Activated B cell treated with CpG ODN at 0.5 μM for 24 hours (primary cell): ENCODE measurements at places on chromosomes 3 and 15. TPM values are rescaled to one million over a fixed set of nuclear protein-coding genes. Genes with fewer than 3 reads are reported as not detected.

GRCh38 chr15:24898715-24899272 is 56.0 kb upstream of the SNRPN start:
- no peak for DNase-seq

GRCh38 chr15:74523982-74524381 is 17.0 kb upstream of the ARID3B start:
- DNase-seq, result no peak

GRCh38 chr3:110849064-110849463 is 222.6 kb upstream of the NECTIN3 start:
- no peak for DNase-seq

DNA sequence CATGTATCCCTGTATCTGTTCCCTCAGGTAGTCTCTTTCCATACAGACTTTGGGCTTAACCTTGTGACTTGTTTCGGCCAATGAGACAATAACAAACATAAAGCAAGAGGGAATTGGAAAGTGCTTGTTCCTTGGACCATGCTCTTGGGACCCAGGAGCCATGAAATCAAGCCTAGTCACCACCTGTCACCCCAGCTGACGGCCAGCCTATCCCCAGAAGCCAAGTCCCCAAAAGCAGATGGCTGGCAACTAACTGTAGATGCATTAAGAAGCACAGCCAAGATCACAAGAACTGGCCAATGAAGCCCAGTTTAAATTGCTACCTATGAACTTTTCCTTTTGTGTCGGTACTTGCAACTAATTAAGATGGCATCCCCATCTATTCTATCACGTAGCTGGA is 822.0 kb downstream of the CADM2 start:
- no peak for DNase-seq

DNA sequence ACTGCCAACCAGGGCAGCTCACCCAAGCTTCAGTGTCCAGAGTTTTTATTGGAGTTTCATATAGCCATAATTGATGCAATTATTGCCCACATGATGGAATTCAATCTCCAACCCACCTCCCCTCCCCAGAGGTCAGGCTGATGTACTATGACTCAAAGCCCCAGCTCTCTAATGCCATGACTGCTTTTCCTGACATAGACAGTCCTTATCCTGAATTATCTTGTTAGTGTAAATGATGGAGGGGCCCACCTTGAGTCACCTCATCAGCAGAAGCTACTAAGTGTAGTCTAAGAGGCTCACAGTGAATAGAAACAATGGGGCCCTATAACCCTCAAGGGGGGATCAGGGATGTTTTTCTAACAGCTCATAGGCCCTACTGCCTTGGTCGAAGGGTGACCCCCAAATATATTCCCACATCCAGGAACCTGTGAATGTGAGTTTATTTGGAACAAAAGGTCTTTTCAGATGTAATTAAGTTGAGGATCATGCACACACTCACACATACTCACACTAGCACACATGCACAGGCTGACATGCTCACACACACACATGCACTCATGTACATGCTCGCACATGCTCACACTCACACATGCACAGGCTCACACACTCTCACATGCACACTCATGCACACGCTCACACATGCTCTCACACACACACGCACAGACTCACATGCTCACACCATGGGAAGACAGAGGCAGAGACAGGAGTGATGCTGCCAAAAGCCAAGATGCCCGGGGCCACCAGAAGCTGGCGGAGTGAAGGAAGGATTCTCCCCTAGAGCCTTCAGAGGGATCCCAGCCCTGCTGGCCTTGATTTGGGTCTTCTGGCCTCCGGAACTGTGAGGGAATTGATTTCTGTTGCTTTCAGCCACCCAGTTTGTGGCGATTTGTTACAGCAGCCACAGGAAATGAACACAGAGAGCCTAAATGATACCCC is 131.2 kb upstream of the SMAD3 start:
- no peak for DNase-seq

GRCh38 chr3:14244521-14245247 is 66.1 kb downstream of the LSM3 start:
- DNase-seq, result no peak

DNA sequence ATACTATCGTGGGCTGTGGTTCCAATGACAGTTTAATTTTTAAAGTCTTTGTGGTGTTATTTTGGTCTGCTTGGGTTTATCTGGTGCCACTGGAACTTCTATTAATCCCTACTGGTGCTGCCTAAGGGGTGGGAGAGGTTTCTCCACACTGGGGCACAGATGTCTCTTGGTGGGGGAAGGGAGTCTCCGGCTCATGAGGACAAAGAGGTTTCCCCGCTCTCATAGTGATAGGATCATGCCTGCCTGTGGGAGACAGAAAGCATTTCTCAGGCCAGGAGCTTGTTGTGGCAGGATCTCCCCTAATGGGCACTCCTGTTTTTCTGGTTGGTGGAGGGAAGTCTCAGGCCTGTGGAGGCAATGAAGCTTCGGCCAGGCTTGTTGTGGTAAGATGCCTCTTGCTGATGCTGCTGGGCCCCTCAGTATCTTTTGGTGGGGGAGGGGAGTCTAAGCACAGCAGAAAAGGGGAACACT is 84.3 kb upstream of the THRB start:
- DNase-seq, result no peak

THRB gene
- 0.31 and 0.86 TPM in 2 replicates for total RNA-seq

- DNase-seq, result no peak
Observed at GRCh38 chr15:69793781-69794451, 303.8 kb downstream of the TLE3 start.

ZMYND10 gene
- total RNA-seq, result 0.61 and 0.64 TPM in 2 replicates

DNA sequence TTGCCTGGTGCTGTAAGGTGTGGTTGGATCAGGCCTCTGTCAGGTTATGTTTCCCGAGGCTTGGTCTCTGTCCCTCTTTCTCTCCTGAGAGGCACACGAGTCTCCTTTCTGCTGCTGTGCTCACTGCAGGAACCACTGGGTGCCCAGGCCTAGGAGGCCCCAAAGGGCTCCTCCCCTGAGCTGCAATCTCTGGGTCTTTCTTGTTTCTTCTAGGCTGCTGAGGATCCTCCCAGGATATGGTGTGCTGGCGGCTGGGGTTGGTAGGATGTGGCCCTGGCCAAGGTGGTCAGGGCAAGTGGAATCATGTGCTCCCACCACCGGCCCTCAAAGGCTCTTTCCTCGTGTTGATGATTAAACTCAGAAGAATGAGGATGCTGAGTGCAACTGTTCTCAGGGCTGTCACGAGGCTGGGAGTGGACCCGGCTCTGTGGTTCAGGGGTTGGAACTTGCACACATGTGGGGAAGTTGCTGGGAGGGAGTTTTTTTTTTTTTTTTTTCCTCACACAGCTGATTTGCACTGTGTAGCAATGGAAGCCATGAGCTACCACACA is 43.6 kb upstream of the CTSH start:
- DNase-seq, result no peak

TIMP4 gene
- total RNA-seq, result not detected in 2 replicates

- DNase-seq, result no peak
Observed at GRCh38 chr3:9135930-9136525, 113.4 kb downstream of the SRGAP3 start.

PARP15 gene
- 162 and 213 TPM in 2 replicates for total RNA-seq

PLA1A gene
- total RNA-seq, result 0.56 and 1.1 TPM in 2 replicates

- no peak for DNase-seq
Observed at GRCh38 chr15:89641053-89641452, 14.2 kb downstream of the KIF7 start.

GOLGA6D gene
- total RNA-seq, result not detected in 2 replicates

DNA sequence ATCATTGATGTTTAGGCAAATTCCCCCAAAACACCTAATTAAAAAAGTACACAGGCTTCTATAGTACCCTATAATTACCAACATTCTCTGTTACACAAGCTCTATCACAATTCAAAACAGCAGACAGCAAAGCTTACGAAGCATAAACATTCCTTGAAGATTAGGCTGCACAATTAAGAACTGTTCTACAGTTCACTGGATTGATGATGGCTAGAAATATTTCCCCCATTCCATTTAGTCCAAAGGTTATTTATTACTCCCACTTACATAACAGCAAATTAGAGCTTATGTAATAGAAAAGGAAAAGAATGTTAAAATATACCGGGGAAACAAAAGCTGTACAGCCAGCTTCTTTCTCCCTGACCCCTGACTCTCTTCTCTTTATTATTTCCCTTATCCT is 49.3 kb downstream of the UACA start:
- no peak for DNase-seq

GOLGA8J gene
- 0.22 TPM in 1 of 2 replicates, not detected in the other for total RNA-seq

DNA sequence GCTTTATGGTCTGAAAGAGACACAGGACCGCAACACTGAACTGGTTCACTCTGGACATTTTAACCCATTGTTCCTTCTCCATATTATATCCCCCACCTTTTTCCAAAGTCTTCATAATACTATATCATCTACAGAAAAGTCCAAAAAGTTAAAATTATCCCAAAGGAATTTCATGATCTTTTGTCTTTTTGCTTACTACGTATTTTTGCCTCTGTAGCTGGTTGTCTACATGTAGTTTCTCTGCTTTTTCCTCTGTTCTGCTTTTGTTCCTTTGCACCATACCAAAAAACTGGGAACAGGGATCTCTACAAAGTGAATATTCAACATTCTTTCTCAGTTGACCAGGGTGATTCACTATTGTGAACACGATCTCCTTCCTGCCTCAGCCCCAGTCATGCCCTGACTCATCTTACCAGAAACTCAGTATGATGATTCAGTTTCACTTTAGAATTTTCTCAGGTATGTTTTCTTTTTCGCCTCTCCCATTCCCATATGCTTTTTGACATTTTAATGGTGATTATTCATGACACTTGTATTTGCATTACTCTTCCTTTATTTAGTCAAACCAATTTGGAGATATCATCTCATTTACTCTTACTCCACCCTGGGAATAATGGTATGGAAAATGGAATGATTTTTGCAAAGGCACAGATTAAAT is 14.5 kb downstream of the EMC4 start:
- no peak for DNase-seq

SLC30A4 gene
- total RNA-seq, result 3.7 and 3.9 TPM in 2 replicates

GRCh38 chr15:93861956-93862741 is 369.2 kb upstream of the MCTP2 start:
- DNase-seq, result no peak

LRRC34 gene
- total RNA-seq, result 4.2 and 5.7 TPM in 2 replicates

- no peak for DNase-seq
Observed at GRCh38 chr3:67288466-67289106, 290.5 kb downstream of the KBTBD8 start.

HYAL1 gene
- total RNA-seq, result 0.47 and 0.73 TPM in 2 replicates

DNA sequence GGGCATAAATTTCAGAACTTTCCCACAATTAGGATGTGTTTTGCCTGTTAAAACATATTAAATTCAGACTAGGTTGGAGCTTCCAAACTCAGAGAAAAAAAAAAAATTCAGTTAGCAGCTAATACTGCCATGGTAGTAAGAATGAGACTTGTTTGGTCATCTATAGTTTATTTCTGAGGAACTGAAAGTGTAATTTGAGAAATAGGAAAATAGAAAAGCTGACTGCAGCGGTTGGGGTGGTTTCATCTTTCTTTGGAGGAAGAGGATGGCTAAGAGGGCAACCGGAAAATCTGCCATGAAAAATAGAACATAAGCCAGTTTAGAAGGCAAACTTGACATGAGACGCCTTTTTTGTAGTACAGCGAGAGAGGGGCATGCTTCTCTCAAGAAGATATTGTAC is 371.2 kb upstream of the ROBO2 start:
- DNase-seq, result no peak

GRCh38 chr3:141845407-141846049 is 30.9 kb upstream of the ATP1B3 start:
- no peak for DNase-seq

DNA sequence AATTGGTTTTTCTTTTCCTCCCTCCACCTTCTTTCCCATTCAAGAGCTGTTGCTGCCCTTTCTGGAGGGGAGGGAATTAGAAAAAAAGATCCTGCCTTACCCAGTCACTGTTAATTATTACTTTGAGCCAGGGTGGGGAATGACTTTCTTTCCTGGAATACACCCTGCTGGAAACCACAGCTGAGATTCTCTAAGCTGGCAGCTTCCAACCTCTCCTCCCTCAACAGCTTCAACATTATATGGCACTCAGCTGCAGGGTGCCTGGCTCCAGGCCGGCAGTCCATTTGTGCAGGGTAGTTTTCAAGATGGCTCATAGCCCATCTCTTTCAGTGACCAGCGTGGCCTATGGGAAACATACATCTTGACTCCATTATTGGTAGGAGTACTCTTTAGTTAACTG is 105.8 kb downstream of the UBE3A start:
- no peak for DNase-seq

SLC35G2 gene
- total RNA-seq, result 4.2 and 4.3 TPM in 2 replicates

- DNase-seq, result no peak
Observed at GRCh38 chr3:148601766-148602685, 95.7 kb upstream of the AGTR1 start.

GRCh38 chr15:66940368-66940767 is 125.0 kb upstream of the SMAD3 start:
- DNase-seq, result no peak

RSRC1 gene
- total RNA-seq, result 39.9 and 44.8 TPM in 2 replicates

GRCh38 chr15:77118882-77119321 is 48.0 kb upstream of the TSPAN3 start:
- DNase-seq, result no peak

PRSS50 gene
- total RNA-seq, result not detected in 2 replicates

- DNase-seq, result no peak
Observed at GRCh38 chr15:89436560-89437311, 59.6 kb downstream of the RHCG start.

CXCR6 gene
- not detected in 2 replicates for total RNA-seq

DNA sequence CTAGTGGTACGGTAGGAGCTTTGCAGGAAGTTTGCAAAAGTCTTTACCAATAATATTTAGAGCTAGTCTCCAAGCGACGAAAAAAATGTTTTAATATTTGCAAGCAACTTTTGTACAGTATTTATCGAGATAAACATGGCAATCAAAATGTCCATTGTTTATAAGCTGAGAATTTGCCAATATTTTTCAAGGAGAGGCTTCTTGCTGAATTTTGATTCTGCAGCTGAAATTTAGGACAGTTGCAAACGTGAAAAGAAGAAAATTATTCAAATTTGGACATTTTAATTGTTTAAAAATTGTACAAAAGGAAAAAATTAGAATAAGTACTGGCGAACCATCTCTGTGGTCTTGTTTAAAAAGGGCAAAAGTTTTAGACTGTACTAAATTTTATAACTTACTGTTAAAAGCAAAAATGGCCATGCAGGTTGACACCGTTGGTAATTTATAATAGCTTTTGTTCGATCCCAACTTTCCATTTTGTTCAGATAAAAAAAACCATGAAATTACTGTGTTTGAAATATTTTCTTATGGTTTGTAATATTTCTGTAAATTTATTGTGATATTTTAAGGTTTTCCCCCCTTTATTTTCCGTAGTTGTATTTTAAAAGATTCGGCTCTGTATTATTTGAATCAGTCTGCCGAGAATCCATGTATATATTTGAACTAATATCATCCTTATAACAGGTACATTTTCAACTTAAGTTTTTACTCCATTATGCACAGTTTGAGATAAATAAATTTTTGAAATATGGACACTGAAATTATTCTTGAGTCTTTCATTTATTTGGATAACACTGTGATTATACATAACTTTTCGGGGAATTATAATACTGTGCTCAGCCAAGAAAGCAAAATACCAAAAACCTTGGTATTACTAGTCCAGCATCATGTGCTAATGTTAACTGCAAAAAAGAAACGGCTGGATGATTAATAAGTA is 2.2 kb downstream of the SOX2 start:
- DNase-seq, result no peak

DGKG gene
- total RNA-seq, result 3.9 and 4.2 TPM in 2 replicates

RPL39L gene
- total RNA-seq, result 4.7 and 6.9 TPM in 2 replicates

- DNase-seq, result no peak
Observed at GRCh38 chr15:76309601-76310330, 1.5 kb downstream of the ETFA start.

ACP3 gene
- 0.84 and 0.95 TPM in 2 replicates for total RNA-seq

GRCh38 chr3:24704496-24704895 is 209.8 kb upstream of the THRB start:
- no peak for DNase-seq

GRCh38 chr3:9553021-9553947 is at the start of gene LHFPL4:
Gene LHFPL4 (minus strand): TSS chr3:9553822. CDS start chr3:9552679, 1,143 bp downstream.
- DNase-seq, result no peak

GHRL gene
- total RNA-seq, result 1.4 and 2.8 TPM in 2 replicates
